Upper lobe of right lung (tissue), 1 donor: ENCODE measurements at places on chromosomes 5 and 9.

DNA sequence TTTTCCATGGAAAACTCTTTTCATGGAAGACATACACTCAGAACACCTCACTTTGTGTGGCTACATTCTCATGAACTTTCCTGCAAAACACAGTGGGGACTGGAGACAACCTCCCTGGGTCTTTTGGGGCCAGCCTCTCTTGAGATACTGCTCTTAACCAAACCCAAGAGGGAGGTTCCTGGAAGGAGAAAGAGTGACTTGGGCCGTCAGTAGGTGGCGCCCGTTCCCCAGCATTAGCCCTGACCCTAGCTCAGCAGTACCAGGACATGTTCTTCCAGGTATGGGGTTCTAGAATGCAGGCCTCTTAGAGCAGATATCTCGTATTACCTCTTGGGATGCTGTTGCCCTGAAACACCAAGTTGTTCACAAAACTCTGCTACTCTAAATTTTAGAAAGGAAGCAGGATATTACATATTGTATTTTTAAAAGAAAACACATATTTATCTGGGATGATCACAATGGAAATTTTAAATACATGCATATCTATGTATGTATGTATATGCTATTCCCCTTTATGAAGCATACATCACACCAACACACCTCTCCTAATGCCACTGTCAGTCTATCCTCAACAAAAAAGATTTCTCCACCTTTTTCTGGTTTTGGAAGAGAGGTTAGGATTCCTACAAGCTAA is 15.8 kb upstream of the GLIS3 start:
- DNase-seq = peak; percentile 89

DNA sequence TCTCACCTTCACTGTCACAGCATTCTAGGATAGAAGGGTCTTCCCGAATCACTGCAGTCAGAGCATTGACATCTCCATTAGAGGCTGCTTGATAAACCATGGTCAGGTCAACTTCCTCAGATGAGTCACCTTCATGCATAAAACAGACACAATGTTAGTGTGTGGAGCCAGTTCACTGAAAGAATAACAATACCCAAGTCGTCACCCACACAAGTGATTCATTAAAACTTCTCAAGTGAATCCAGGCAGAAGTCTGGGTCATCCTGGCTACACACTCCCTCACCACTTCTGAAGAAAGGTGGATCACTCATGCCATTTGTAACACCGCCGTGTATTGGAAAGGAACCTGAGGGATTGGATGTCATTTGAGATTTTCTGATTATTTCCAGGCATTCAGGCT is 49.6 kb downstream of the ANKRD55 start:
- DNase-seq = no peak

- DNase-seq = no peak
Measured at GRCh38 chr5:164637931-164638521, 1132.6 kb downstream of the MAT2B start.

DNA sequence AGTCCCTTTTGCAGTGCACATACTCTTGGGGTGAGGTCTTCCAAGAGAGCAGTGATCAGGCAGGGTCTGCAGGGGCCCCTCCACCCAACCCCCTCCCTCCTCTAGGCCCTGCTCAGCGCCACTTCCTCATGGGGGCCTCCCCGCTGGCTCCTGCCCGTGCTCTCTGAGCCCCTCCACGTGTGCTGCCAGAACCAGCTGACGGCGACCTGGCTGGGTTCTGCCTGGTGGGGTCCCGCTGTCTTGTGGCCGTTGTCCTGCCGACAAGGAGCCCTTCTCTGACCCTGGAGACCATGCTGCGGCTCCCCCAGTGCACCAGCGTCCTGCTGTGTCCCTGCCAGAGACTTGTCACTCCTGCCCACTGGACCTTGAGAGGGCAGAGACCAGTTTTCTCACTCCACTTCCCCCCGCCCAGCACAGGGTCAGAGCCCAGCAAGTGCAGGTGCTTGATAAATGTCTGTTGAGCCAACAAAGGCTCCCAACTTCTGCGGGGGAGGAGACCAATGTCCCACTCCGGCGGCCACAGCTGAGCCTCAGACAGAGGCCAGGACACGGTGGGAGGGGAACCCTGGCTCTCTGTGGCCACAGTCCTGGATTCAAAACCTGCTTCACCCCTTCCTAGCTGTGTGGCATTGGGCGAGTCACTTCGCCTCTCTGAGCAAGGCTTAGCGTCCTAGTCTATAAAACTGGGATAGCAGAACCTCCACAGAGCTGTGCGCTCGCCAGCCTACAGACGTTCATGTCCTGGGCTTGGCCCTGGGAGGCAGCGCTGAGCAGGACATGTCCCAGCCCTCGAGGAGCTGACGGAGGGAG is 24.8 kb downstream of the SARDH start:
- peak; percentile 36 for DNase-seq

- no peak for DNase-seq
Measured at GRCh38 chr5:65548281-65548680, 14.7 kb downstream of the CENPK start.
